NCI-H226 (cell line): ENCODE measurements at places on chromosomes 11 and 22.

- no peak for DNase-seq
Measured at GRCh38 chr11:2742201-2742600, 42.4 kb upstream of the KCNQ1OT1 start.

DNA sequence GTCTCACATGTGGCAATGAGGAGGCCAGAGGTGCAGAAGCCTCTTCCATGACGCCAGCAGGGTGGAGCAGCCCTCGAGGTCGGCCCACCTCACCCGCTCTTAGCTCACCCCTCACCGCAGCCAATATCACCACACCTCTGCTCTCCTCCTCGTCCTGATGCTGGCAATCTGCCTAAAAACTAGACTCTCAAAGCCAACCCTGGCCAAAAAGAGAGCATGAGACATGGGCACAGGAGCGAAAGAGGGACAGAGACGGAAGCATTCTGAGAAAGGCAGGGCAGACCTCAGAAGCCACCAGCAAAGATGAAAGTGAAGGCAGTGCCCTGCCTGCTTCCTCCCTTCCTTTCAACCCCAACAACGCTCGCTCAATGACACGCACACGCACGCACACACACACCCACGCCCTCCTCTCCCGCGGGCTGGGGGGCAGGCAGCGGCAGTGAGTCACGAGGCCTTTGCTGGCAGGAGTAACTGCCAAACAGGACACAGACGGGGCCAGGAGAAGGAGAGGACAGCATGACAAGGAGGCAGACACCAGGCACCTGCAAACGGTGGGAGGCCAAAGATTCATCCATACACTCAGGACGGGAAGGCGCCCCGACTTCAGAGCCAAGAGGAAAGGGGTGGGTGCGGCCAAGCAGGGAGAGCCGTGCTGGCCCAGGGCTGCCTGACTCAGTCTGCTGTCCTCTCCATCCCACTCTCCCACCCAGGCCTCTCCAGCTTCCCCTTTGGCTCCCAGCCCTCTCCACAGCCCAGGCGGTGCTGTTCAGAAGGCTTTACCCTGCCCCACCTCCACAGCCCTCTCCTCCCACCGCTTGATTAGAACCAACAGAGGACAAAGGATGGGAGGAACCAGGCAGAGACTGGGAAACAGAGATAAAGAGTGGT is 11.4 kb downstream of the IGSF9B start:
- peak; percentile 67 for DNase-seq

DNA sequence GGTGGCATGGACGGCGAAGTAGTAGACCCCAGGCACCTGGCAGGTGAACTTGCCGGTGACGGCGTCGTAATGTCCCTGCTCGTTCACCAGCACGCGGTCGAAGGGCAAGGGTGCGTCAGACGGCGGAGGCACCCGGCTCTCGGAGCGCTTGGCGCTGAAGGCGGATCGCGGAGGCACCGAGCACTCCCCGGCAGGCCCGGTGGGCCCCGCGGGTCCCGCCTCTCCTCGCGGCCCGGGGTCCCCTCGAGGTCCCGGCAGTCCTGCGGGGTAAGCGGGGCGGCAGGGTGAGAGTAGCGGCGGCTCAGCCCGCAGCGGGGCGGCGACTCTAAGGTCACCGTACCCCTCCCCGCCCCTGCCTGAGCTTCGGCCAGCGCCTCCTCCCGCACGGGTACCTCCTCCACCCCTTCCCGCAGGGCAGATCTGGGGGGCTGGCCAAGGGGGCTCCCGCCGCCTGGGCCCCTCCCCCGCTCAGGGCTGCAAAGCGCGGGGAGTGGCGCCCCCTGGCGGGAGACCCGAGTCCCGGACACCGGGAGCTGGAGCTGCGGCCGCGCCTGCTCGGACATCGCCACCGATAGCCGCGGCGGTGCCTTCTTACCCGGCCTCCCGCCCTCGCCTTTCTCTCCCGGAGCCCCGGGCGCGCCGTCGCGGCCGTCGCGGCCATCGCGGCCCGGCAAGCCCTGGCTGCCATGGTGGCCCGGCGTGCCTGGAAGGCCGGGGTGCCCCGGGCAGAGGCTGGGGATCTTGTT is 921 bp downstream of the C1QTNF5 start:
- DNase-seq = no peak

DNA sequence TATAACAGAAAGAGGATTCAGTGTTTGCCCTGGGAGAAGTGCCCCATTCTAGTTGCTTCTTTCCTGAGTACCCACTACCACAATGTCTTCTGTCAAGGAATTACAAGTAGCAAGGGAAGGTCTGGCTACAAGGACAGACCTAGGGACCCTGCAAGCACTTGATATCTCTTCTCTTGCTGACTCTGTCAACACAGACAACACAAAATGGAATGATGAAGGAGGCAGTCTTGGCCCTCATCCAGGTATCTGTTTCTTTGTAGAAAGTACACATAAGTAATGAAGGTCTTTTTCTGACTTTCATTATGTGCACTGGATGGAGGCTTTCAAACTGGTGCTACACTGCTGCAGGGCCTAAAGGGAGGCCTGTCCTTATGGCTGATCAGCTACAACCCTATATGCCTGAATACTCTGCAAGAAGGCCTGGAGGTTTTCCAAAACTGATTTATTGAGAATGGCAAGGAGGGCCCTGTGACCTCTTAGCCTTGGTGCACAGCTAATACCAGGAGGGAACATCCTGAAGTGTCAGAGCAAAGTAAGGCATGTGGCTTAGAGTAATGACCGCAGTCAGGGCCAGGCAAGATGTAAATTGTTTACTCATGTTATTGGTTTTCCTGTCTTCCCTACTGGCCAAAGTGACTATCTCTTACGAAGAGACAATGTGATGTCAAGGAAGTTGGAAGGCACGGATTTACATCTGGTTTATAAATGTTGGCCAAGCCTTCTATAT is 31.2 kb downstream of the GAB2 start:
- DNase-seq = no peak

GRCh38 chr22:43388420-43388851 is 23.4 kb upstream of the MPPED1 start:
- DNase-seq = peak; percentile 1

- DNase-seq = peak; percentile 48
Measured at GRCh38 chr11:64241491-64242374, 838 bp downstream of the FKBP2 start.

DNA sequence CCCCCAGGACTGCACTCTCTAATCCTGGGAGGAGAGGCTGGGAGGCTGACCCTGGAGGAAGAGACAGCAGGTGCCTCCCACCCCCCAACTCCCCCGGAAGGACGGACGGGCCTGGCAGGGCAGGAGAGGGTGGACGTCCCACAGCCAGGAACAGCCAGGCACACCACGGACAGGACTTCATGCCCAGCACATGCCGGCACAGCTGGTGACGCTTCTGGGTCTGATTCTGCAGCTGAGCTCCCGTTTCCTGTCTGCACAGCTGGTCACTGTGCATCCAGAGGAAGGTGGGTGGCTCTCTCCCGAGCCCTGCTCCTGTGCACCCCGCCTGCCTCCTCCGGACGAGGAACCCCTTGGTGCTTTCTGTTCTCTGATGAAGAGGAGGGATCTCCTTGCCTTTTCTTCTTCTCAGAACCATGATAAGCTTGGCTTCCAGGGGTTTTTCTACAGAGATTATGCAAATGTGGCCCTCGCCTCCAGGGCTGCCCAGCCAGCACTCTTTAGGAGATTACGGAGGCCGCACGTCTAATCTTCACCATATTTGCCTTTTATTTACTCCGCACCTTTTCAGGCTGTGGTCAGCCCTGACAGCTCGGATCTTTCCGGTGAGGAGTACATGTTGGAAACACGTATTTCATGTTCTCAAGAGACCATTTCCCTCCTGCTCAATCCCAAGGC is 1295.8 kb downstream of the BRD1 start:
- DNase-seq = no peak

- no peak for DNase-seq
Measured at GRCh38 chr11:61647529-61647928, 32.7 kb upstream of the DAGLA start.
